ENCODE measurements at places on chromosomes 11 and 22.

GRCh38 chr22:35642305-35642741, 5.9 kb upstream of the APOL6 start:
- DNase-seq = no peak

- peak; percentile 67 for DNase-seq
Measured at GRCh38 chr11:62553080-62553838, 6.7 kb upstream of the AHNAK start.

GRCh38 chr11:64251016-64251752, at the start of gene PLCB3:
TSS of gene PLCB3 (plus strand) at chr11:64251530. CDS start at chr11:64251650, 120 bp downstream.
- DNase-seq = peak; percentile 75

- DNase-seq = no peak
Measured at GRCh38 chr11:128715691-128716561, 22.1 kb downstream of the FLI1 start.

DNA sequence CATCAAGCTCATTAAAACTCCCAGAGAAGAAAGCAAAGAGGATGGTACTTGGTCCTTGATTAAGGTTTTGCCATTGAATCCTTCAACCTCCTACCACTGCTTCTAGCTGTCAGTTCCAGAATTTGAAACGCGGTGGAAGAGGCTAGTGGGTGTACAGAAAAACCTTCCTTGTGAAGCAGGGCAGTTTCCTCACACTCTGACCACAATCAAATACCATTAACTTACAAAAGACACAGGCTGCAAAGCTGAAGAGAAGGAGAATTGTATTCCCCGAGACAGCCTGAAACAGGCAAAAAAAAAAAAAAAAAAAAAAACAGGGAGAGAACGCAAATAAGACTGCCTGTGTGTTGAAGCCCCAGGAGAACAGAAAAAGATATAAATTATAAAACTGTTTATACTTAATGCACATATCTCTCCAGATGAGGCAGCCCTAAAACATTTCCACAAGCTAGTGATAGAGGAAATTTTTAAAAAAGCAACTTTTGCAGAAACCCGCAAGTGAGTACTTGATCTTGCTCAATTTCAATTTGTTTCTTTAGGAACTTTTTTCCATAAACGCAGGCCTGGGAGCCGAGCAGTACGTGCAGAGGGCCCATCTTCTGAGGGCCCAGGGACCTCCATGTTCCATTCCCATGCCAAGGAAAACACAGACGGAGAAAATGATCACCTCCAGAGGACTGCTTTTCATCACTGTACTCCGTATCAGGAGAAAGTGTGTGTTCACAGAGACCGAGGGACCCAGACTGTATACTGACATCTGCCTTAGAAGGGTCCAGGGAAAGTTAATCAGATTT, 218.7 kb upstream of the BLID start:
- DNase-seq = no peak

DNA sequence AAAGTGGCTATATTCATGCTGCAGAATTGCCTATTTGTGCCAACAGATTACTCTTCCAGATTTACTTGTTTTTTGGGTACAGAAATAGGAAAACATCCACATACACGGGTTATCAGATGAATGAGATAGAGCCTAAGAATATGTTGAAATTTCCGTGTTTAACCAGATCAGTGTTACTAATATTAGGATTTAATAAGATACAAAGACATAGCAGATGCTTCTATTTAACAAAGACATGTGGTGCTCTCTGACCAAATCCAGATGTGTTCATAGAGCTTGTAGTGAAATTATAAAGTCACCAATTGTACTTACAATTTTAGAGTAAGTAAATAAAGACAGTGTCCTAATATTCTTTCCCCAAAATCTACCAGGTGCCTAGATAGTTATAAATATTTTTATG, 208.0 kb downstream of the CASP12 start:
- no peak for DNase-seq

- DNase-seq = no peak
Measured at GRCh38 chr11:70501933-70502540, 103.7 kb downstream of the CTTN start.

- DNase-seq = no peak
Measured at GRCh38 chr11:118057251-118058145, 19.4 kb upstream of the TMPRSS4 start.

GRCh38 chr11:70568035-70568813, 169.9 kb downstream of the CTTN start:
- no peak for DNase-seq

DNA sequence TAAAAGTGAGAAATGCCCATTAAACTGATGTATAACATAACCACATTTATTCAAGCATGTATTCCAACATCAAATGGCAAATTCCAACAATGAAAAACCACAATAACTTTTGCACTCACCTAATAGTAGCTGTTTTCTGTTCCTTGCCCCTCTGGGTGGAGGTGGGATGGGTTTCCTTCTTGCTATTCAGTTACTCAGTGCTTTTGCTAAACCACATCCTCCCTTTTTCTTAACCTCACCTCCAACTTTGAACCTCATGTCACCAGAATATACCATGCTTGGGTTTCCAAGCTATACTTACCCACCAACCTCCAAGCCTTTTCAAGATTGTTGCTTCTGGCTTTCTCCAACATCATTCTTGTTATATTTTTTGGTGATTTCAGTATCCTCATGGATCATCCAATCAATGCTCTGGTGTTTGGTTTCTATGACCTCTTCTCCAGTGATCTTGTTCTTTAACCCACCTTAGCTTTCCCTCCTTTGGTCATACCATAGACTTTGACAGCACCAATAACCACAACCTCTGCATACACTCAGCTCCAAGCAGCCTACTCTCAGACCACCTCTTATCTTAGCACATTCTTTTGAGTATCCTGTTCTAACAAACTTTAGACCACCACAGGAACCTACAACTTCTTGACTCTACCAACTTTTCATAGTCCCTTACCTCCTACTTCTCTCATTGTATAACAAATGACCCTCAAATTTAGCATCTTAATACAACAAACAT, 3.2 kb upstream of the CCDC15 start:
- peak; percentile 25 for DNase-seq

GRCh38 chr11:107276077-107276476, 181.5 kb downstream of the CWF19L2 start:
- no peak for DNase-seq

GRCh38 chr22:37448516-37449127, 21.3 kb upstream of the ELFN2 start:
- DNase-seq = no peak

- no peak for DNase-seq
Measured at GRCh38 chr11:133305208-133305956, 226.9 kb downstream of the OPCML start.

GRCh38 chr11:70491696-70492472, 93.6 kb downstream of the CTTN start:
- DNase-seq = no peak

GRCh38 chr22:20013382-20013871, 3.2 kb downstream of the ARVCF start:
- DNase-seq = no peak

- no peak for DNase-seq
Measured at GRCh38 chr11:2789791-2790567, 90.2 kb upstream of the KCNQ1OT1 start.

DNA sequence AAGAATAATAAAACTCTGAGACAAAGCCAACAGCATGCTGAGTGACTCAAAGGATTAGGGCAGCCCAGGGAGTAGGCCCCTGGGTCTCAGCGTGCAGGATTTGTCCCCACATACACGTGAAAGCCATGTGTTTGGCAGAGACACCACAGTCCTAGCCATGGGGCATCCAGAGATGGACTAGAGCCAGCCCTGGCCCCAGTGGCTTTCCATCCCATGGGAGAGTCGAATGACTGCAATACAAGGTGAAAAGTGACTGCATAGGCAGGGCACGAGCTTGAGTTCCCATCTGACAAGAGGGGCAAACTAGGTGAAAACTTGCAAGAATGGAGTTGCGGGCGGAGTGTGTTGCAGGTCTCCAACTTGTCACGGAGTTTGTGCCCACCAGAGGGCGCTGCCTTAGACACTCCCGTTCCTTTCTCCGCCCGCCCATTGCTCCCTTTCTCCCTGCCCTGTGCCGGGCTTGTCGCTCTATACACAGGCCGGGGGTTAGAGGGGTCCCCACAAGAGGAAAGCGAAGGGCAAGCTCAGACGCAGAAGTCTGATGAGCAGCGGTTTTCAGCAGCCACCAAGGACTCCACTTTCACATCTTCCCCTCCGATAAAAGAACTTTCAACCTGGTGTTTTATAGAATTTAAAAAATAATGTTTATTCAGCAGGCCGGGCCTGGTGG, 24.2 kb downstream of the TSKU start:
- peak; percentile 80 for DNase-seq

DNA sequence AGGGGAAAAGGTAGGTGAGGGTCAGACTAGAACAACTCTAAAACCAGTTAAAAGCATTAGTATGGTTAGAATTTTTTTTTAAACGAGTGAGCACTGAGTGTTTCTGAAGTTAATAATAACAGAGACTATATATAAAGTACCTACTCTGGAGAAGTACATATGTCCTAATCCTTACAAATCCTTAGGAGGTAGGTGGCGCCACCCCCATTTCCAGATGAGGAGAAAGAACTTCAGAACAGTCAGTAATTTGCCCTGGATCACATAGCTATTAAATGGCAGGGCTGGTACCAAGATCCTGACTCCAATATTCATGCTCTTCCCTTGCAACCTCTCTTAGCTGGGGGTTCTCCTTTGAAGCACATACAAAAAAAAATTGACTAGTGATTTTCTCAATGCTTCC, 80.5 kb downstream of the CLPB start:
- DNase-seq = no peak

GRCh38 chr11:24589064-24589463, 92.2 kb downstream of the LUZP2 start:
- DNase-seq = no peak

GRCh38 chr11:23063276-23063675, 203.0 kb upstream of the CCDC179 start:
- no peak for DNase-seq

DNA sequence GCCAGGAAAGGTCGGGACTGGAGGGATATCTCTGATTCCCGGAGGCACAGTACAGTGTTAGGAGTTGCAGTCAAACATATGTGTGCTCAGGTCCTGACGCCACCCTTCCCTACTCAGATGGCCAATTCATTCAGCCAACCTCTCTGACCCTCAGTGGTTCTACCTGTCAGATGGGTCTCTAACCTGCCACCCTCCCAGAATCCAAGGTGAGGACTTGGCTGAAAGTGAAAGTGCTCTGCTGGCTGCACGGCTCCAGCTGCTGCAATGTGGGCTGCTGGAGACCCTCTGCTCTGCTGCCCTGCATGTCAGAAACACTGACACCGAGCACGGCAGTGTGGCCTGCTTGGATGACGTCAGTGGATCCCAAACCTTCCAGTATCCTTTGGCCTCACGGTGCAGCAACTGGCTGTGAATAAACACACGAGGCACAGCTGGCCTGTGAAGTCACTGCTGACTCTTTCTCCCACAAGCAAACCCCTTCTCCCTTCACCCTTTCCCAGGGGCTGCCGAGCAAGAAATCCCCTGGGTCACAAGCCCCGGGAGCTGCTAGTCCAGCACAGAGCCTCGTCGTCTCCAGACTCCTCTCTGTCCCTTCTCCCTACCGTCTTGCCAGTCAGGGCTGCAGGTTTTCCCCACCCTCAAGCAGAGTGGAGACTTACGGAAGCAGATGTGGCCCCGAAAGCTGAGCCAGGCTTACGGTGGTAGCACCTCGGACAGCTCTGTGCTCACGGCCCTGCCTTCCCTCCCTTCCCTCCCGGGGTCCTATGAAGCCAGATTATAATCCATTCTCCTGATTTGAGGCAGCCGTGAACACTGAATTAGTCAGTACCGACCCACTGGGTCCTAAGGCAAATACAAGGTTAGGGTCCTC, 24.3 kb downstream of the KIAA0930 start:
- no peak for DNase-seq

GRCh38 chr11:68976095-68976494, 4.7 kb downstream of the MRGPRD start:
- no peak for DNase-seq

GRCh38 chr11:105609832-105610781, at the start of gene GRIA4:
TSS of gene GRIA4 (plus strand) at chr11:105610073. CDS start at chr11:105610998, 925 bp downstream.
- DNase-seq = peak; percentile 4

DNA sequence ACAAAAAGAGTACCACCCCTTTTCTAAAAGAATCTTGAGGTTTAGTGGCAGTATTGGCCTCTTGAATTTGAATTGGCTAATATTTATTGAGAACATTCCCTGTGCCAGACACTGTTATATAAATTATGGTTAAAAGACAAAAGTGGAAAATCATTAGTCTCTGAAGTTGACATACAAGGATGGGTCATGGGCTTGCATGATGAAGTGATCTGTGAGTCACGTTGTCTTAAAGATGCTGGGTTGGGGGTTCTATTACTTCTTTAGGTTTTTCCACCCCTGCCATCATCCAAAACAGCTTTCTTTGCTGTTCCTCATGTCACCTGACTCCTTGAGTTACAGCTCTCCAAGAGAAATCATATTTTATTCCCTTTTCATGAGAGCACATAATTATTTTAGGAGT, 85.0 kb downstream of the CD44 start:
- no peak for DNase-seq

DNA sequence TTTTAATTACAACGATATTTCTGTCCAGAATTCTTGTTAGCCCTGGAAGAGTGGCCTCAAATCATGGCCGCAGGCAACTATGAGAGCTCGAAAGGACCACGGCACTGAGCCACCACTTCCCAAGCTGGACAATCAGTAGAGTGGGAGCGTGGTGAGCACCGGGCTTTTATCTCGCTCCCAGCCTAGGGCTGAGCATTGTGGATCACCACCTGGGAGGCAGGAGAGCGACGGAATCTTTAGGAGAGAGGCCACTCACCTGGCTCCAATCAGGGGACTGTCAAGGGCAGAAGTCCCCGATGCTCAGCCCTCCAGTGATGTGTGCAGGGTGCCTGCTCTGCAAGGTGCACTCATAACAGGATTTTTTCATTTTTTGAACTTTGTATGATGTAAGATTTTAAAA, 377.1 kb upstream of the B3GAT1 start:
- no peak for DNase-seq

DNA sequence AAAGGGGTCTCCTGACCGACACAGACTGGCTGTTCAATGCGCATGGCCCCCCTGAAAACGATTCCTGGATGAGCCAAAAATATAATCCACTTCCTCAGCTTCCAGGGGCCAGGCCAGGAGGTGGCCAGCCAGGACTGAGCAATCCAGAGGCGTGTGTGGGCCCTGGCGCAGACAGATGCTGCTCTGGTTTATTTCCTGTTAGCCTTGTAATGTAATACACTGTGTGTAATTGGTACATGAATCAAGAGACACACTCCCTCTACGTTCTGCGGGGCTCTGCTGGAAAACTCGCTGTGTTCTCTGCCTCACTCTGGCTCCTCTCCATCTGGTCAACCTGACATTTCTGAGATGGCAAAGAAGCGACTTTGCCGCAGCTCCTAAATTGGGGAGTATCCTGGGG, 26.3 kb upstream of the ISX start:
- DNase-seq = no peak

- no peak for DNase-seq
Measured at GRCh38 chr11:90294526-90294925, 71.7 kb upstream of the CHORDC1 start.

DNA sequence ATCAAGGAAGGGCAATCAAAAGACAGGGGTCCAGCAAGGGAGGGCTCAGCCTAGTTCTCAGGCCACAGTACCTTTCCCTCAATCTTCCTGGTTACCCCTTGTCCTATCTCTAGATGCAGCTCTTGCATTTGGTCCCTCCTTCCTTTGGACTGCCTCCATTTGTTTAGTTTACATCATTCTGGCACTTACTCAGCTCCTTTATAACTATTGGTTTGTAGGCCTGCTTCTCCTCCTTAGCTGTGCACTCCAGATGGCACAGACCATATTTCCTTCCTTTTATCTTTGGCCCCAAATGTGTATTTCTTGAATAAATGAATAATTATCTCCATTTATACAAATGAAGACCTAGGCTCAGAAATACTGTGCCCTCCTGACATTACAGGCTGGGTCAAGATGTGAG, 92.3 kb upstream of the AMOTL1 start:
- no peak for DNase-seq

GRCh38 chr22:45278125-45278524, 6.6 kb upstream of the UPK3A start:
- DNase-seq = no peak
